ENCODE measurements at places on chromosomes 13 and 19.

DNA sequence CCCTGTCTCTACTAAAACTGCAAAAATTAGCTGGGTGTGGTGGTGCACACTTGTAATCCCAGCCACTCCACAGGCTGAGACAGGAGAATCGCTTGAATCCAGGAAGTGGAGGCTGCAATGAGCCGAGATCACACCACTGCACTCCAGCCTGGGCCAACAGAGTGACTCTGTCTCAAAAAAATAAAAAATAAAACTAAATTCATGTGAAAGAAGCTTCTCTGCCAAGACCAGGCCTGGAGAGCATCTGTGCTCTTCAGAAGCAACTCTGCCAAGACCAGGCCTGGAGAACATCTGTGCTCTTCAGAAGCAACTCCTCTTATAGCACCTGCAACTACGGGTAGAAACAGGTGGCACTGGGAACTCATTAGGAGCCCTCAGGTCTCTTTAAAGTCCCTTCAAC lies 37.7 kb downstream of the CRYL1 start:
- DNase-seq, result no peak

DNA sequence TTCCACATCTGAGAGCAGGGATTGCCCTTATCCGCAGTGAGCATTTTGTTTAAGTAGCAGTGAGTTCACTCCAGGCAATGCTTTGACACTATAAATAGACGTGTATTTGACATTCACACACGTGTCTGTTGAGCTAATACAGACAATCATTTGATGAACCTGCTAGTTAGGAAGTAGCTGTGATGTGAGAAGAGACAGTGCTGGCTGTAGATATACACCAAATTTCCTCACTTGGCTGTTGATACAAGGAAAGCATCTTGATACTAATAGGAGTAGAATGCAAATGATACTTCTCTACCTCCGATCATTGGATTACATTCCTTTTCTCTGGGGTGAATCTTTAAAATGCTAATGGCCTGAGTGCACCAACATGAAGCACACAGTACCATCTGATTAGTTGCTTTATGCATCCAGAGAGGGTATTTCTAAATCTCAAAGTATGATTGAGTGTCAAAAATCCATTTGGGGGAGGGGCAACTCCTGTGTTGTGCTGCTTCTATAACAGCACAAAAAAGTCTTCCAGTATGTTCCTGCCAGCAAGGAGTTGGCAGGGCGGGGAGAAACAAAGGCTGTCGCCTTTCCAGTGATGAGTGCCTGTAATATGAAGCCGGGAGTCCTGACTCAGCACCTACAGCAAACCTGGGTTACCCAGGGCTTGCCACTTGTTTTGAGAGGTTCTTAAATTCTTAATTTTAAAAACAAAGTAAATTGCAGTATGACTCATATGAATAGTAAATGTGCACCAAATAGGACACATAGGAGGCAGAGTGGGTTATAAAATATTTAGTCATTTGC lies 7.0 kb downstream of the CUL4A start:
- no peak for DNase-seq

GRCh38 chr19:20247016-20247683 lies 80.1 kb downstream of the ZNF486 start:
- peak; percentile 42 for DNase-seq

GRCh38 chr13:49419276-49419675 lies 24.6 kb downstream of the CAB39L start:
- DNase-seq, result no peak

DNA sequence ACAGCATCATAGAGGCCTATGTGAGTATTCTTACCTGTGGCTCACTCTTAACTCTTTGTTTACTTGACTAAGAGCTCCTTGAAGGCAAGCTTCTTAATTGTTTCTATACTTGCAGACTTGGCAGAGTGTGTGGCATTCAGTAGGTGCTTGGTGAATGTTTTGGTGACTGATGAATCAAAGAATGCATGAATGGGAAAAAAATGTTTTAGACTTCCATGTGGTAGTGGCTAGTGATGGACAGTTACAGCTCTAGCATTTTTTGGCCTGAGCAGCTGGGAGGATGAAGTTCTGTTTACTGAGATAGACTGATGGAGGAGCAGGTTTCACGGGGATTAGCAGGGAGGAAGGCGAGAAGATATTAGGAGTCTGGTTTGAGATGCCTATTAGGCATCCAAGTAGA lies 13.6 kb downstream of the HAS1 start:
- no peak for DNase-seq

DNA sequence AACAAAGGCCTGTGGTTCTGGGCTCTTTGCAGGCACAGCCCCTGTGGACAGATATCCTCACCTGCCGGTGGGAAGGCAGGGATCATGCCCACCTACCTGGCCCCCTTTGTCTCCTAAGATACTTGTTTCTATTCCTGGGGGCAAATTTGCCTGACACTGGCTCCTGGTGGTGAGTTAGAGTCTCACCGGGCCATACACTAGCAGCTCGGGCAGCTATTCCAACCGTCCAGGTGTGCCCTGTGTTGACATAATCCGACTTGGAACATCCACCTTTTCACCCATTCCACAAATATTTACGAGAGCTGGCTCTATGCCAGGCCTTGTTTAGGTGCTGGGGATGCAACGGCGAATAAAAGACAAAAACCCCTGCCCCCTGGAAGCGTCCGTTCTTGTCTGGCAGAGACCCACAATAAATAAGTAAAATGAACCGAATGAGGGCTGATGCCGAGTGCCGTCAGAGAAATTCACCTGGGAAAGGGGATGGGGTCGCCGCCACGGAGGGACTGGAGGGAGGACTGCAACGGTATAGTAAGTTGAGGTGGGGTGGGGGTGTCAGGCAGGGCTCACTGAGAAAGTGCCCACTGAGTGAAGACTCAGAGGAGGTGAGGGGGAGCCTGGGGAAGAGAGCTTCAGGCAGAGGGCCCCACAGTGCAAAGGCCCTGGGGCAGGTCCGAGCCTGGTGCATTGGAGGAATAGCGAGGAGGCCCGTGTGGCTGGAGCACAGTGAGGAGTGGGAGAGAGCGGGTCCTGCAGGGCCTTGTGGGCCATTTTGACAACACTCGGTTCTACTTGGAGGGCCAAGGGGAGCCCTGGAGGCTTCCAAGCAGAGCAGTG lies 43.2 kb upstream of the RANBP3 start:
- DNase-seq, result no peak

DNA sequence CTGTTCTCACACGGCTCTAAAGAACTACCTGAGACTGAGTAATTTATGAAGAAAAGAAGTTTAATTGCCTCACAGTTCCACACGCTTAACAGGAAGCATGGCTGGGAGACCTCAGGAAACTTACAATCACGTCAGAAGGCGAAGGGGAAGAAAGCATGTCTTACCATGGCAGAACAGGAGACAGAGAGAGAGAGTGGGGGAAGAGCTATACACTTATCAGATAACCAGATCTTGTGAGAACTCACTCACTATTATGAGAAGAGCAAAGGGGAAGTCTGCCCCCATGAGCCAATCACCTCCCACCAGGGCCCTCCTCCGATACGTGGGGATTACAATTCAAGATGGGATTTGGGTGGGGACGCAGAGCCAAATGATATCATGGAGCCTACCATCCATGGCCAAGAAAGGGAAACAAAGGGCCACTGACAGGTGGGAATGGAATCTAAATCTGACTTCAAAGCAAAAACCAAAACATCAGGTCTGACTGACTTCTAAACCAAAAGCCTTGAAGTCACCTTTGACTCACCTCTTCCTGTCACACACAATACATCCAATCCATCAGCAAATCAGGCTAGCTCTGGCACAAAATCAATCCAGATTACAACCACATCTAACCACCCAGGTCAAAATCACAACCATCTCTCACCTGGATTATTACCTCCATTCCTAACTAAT lies 189.7 kb downstream of the ENOX1 start:
- DNase-seq, result no peak

DNA sequence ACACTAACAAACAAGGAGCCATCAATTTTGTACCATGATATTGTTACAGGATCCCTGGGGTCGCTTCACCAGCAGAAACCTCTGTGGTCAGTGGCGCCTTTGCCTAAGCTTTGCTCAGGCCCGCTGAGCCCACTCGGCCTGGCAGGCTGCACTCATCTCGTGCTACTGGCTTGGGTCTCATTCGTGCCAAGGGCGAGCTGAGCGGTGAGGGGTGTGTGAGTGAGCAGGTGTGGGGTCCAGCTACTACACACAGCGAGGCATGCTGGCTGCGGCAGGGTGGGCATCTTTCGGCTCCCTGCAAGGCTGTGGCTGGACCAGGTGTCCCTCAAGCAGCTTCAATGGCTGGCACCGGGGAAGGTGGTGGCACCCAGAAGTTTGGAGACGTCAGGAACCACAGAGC lies 19.1 kb downstream of the CPB2 start:
- DNase-seq, result no peak

GRCh38 chr19:42129399-42130253 lies 2.6 kb downstream of the POU2F2 start:
- DNase-seq, result peak; percentile 59

DNA sequence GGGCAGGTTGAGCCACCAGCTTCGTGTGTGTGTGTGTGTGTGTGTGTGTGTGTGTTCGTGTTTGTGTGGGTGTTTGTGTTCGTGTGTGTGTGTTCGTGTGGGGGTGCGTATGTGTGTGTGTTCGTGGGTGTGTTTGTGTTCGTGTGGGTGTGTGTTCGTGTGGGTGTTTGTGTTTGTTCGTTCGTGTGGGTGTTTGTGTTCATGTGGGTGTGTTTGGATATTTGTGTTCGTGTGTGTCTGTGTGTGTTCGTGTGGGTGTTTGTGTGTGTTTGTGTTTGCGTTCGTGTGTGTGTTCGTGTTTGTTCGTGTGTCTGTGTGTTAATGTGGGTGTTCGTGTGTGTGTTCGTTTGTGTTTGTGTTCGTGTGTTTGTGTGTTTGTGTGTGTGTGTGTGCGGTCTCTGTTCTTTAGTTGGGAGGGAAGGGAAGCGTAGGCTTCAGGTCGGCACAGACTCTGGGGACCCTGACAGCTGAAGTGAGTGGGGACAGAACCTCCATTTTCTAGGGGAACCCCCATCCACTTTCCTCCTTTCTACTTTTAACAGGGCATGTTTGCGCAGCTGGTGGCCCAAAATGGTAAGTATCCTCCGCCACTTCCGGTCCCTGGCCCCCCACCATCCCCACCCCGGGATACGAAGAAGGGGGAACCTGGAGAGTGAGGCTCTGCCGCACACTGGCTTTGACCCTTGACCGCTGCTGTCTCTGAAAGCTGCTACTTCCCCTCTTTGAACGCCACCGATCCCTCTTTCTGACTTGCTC lies 1.6 kb downstream of the TNFSF9 start:
- no peak for DNase-seq

DNA sequence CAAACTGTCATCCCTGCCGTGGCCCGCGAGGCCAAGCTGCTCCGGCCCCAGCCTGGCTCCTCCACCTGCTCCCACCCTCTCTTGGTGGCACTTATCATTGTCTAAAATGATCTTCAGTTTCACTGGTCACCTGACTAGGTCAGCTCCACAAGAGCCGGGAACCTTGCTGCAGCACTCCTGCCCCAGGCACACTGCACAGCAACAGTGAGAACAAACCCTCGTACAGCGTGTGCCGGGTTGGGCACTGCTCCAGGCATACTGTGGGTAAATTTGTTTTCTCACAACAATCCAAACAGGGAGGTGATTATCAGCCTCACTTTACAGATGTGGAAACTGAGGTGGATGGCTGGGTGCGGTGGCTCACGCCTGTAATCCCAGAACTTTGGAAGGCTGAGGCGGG lies 8.9 kb downstream of the DEDD2 start:
- no peak for DNase-seq

- no peak for DNase-seq
Observed at GRCh38 chr19:30806311-30806710, 434.1 kb downstream of the ZNF536 start.

GRCh38 chr13:68056816-68057710 lies 826.9 kb upstream of the PCDH9 start:
- DNase-seq, result no peak

DNA sequence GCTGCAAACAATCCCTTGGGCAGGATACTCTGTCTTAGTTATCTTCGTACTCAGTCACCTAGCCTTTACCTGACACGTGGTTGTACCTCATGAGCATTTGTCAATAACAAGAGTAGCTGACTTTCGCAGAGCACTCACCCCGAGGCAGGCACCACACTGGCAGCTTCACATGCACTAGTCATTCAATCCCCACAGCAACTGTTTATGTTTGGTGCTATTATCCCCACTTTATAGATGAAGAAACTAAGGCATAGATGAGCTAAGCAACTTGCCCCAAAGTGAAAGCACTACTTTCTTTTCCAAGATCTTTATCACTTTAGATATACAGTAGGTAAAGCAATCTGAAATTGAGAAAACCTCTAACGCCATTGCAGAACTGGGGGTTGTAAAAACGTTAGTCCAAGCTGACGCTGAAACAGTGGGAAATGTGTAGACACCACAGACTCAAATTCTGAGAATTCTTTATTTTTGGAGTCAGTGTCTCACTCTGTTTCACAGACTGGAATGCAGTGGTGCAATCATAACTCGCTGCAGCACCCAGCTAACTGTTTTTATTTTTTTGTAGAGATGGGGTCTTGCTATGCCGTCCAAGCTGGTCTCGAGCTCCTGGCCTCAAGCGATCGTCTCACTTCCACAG lies 446.0 kb downstream of the FOXO1 start:
- DNase-seq, result no peak

- DNase-seq, result no peak
Observed at GRCh38 chr13:111861766-111862366, 205.1 kb upstream of the SOX1 start.

DNA sequence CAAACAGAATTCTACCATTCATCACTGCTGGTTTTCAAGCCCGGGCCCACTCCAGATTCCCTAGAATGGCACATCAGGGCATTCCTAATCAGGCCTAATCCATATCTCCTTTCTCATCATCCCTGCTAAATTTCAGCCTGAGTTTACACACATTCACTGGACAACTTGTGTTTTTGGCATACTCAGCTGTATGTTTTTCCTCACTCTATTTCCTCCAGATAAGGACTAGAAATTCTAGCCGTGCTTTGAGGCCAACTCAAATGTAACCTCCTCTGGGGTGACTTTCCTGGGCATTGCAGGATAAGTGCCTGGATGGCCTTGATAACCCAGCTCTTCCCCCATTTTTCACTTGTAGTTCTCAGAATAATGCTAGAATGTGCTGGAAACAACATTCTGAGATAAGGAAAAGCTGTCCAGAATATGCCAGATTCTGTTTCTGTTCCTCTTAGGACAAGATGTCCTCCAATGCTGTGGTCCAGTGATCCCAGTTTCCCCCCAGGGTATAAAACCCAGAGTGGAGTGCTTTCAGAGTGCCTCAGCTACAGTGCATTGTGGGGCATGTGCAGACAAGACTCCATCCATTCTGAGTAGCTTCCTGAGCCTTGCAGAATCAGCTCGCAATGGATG lies 66.9 kb upstream of the CLDN10 start:
- DNase-seq, result no peak

DNA sequence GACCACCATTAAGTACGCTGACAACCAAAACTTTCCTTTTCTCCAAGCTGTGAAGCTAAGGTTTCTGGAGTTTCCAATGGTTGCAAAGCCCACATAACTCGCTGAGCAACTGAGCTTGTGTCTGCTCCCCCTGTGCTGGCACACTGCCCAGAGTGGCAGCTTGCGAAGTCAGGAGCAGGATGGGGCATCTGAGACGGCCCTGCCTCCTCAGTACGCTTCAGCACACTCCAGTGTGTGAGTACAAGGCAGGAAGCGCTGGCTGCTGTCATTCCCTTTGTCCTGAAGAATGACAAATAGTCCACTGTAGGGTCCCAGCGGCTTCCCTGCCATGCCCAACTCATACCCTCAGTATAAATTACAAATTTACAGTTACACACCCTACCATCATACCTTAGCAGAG lies 51.5 kb downstream of the SKA3 start:
- peak; percentile 51 for DNase-seq

- no peak for DNase-seq
Observed at GRCh38 chr19:449916-450315, 10.9 kb downstream of the SHC2 start.
